ENCODE measurements at places on chromosomes 2 and 18.

DNA sequence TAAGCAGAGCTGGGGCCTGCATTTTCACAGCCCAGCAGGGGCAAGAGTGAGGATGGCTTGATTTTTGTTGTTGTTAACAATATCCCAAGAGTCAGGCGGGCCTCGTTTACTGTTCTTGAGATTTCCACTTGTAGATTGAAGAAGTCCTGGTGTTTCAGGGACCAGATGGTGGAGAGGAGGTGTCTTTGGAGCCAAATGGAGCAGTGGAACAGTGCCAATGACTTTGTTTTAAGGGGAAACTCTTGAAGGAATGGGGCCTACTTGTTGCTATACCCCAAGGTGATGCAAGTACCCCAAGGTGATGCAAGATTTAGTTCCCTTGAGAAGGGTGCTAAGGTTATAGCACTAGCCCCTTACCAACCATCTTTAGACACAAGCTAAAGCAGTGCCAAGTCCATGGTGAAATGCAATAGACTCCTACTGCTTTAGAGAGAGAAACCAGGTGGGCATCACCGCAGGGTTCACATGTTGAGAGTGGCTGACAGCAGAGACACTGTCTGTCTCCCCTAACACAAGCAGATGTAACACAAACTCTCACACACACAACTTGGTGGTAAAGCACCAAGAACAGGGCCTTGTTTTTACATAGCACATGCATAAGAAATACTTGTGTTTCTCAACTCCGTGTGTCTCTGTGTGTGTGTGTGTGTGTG is 44.0 kb downstream of the HK2 start:
- no peak for DNase-seq

DNA sequence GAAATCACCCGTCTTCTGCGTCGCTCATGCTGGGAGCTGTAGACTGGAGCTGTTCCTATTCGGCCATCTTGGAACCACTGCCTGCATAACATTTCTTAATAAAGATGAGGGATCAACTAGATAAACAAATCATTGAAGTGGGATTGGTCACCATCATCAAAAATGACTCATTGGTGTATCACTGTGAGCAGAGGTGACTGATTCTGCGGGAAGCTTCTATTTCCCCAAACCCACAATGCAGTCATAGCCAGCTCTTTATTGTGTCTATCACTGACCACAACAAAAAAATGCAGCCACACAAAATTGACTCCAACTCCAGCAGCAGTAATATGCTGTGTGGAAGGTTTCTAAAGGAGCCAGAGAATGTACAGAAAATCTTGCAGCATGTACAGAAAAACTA is 630.7 kb upstream of the HS6ST1 start:
- no peak for DNase-seq

DNA sequence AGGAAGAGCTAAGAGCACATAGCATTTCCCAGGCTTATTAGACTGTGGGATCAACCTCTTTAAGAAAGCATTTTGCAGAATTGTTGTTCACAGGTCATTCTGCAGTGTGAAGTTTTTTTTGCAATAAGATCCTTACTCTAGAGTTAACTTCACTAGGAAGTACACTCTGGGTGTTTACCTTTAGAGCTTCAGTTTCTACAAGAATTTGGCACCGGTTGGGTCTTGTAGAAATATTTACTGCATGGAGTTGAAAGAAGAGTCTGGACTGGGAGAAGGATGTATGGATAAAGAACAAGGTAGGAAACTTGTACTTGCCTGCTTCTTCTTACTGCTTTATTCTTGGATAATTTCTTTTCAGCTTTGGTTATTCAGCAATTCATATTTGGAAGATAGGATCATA is 944.9 kb upstream of the GYPC start:
- no peak for DNase-seq

DNA sequence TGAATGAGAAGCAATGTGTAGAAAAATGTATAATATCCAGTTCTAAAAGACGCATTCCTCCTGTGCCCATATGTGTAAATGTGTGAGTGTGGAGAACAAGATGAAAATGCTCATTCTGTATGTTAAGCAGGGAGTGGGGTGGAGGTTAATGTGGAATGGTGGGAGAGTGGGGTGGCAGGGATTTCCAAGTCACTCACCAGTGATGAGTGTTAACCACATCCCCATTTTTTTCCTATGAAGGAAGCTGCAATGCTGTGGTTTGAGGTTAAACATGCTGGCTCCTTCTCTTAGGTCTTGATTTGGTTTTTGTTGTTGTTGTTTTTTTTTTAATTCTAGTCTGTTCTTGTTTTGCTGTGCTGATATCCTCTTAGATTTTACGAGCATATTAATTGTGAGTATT is 169.4 kb downstream of the NEDD4L start:
- DNase-seq = no peak

- no peak for DNase-seq
Measured at GRCh38 chr2:86087936-86088850, 17.5 kb downstream of the POLR1A start.

DNA sequence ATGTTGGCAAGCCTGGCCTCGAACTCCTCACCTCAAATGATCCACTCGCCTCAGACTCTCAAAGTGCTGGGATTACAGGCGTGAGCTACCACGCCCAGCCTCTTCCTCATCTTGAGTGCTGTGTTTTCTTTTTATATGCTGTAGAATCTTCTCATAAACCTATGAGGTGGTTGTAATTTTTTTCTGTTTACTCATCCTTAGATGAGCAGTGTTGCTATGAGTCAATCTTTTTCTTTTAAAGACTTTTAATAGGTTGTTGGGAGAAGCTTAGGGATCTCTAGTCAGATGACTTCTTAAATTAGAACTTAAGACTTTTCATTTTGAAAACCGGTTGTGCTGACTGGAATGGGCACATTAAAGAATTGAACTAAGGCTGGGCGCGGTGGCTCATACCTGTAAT is 8.7 kb upstream of the AAK1 start:
- no peak for DNase-seq

DNA sequence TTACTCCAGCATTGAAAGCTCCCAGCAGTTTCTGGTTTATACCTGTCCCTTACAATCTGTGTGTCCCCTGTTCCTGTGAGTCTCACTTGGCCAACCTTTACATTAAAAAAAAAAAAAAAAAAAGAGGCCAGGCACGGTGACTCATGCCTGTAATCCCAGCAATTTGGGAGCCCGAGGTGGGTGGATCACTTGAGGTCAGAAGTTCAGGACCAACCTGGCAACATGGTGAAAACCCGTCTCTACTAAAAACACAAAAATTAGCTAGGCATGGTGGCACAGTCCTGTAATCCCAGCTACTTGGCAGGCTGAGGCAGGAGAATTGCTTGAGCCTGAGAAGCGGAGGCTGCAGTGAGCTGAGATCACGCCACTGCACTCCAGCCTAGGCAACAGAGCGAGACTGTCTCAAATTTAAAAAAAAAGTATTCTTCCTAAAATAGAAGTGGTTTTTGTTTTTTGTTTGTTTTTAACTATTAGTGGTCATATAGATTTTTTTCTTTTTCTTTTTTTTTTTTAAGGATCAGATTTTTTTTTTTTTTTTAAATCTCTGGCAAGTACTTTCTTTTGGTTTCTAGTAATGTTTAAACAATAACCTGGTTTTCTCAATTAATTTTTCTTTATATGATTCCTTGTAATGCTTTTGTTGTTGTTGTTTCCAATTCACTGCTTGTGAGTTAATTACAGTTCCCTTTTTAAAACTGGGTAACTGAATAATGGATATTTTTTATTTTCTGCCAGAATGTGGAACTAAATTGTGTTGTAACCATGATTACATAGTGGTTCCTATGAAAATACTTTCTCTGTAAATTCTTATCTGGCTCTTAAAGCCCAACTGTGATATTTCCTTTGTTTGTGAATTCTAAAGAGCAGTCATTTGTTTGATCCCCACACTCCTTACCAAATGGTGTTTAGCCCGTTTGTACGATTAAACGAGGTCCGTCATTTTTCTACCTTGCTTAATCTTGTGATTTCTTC is 116.8 kb downstream of the CTAGE1 start:
- DNase-seq = no peak

DNA sequence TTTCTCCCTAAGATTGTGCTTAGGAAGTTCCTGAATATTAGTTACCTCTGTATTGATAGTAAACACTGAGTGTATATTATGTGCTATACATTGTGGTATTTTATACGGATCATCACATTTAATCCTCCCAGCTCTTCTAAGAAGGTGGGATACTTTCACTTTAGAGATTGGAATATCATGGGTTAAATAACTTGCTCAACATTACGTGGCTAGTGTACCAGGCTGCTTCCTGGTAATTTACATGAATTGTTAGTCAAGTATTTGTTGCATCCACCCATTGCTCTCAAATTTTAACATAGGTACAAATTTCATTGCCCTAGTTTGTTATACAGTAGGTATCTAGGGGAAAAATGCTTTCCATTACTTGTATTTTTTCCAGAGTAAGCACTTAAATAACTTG is 21.4 kb downstream of the FAM98A start:
- DNase-seq = no peak

- no peak for DNase-seq
Measured at GRCh38 chr2:109201465-109202327, 72.7 kb downstream of the SH3RF3 start.

GRCh38 chr2:43438858-43439655 is 156.8 kb downstream of the THADA start:
- no peak for DNase-seq

- DNase-seq = no peak
Measured at GRCh38 chr2:202046572-202046971, 12.9 kb downstream of the FZD7 start.

DNA sequence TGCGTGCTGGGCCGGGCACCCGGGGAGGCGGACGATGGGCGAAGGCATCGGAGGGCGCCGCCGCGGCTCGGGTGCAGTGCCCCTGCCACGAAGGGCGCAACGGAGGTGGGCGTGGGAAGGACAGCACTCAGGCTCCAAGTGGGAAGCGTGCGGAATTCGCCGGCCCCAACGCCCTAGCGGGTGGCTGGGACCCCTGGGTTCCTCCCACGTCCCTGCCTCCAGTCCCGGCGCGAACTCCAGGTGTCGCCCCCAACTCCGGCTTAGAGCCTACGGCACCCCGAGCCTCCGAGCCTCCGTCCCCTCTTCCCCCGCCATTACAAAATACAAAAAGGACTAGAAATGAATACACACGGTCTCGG is 1.3 kb downstream of the CYP27C1 start:
- DNase-seq = no peak

DNA sequence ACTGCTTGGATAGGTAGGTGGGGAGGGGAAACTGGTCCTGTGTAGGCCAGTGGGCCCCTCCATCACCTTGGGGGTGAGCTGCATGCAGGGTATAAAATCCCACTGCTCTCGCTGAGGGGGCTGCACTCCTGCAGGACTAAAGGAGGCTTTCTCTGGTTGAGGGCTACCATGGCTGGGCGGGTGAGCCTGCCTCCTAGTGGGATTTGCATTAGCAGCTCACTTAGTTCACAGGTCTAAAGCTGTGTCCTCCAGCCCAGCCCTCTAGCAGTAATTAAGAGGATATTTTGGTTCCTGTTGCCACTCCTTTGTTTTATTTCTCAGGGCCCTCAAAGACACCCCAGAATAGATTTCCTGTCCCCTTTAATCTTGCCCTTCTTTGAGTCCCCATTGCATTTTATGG is 24.6 kb downstream of the TMEM127 start:
- no peak for DNase-seq

- no peak for DNase-seq
Measured at GRCh38 chr2:86037141-86037794, 68.4 kb downstream of the POLR1A start.

- no peak for DNase-seq
Measured at GRCh38 chr2:179377296-179377695, 112.7 kb upstream of the SESTD1 start.

GRCh38 chr2:118878531-118879149 is 31.2 kb upstream of the EN1 start:
- no peak for DNase-seq

DNA sequence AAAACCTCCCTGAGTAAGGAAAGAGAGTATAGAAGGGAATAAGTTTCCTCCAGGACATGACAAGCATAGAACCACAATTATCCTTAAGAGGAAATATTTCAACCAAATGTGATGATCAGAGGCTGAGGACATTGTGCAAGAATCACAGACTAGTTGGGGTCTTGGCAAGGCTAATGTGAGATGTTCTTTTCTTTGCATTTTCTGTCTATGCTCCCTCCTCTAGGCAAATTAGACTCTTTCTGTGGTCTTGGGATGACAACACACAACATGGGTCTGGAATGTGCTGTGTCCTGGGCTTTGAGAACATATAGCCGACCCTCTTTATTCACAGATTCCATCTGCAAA is 32.0 kb upstream of the IL1RL1 start:
- DNase-seq = no peak

DNA sequence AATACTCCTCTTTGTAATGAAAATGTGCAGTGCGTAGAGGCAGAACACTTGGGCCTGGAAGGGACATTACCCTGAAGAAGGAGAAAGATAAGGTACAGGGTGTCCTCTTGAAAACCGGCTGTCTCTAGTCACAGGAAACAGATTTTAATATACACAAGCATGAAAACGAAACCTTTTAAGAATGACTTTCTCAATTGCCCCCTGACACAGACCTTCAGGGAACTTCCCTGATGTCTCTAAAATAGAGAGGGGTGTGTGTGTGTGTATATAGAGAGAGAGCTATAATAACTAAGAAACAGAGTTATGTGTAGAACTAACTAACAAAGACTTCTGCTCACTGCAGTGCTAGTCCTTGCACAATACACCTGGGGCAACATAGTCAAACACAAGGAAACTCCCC is 780.0 kb downstream of the CNTNAP5 start:
- DNase-seq = no peak

GRCh38 chr2:191036363-191036762 is 22.4 kb upstream of the STAT1 start:
- no peak for DNase-seq

DNA sequence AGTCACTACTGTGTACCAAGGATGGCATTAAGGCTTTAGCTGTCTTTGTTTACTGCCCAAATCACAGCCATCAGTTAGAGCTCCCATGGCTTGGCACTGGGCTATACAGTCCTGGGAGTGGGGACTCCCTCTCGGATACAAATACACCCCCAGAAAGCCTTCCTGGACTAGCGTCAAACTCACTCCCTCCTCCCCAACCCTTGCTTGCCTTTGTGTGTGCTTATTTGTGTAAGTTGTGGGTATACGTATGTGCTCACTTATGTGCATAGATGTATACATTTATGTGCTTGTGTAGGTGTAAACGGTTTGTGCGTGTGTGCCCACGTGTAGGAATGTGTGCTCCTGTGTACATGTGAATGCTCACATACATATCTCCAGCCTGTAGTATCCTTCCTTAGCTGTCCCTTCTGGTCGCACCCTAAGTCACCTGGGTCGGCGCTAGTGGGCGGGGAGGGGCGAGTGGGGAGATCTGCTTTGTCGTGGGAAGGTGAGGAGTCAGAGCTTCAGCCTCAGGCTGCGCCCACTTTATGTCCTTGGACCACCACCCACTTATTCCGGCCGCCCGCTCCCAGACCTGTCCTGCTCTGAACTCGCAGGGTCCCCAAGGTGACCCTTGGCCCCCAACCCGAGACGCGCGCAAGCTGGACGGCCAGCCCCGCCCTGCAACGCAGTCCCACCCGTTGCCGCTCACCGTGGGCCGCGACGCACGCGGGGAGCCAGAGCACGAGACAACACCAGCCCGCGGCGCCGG is 461 bp downstream of the PRADC1 start:
- DNase-seq = no peak

DNA sequence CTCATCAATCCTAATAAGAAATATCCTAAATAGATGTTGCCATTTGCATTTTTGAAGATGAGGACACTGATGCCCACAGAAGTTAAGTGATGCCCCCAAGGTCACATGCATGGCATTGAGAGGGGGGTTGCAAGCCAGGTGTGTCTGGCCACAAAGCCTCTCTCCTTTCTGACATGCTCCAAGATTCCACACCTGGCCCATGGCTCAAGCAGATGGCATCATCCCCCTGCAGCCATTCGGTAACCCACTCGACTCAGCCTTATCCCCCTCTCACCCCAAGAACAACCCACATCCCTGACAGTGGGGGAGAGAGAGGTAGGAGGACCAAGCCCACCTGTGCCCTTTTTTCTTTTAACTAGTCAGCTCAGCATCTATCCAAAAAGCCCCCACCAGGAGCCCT is 16.5 kb upstream of the TEX51 start:
- no peak for DNase-seq
